ENCODE measurements at places on chromosomes 2 and 18. TPM values are rescaled to one million over a fixed set of nuclear protein-coding genes. Genes with fewer than 3 reads are reported as not detected.

GRCh38 chr18:32026491-32027086 lies 8.0 kb downstream of the RNF125 start:
- DNase-seq: no peak

GRCh38 chr2:27878825-27879224 lies 11.4 kb downstream of the RBKS start:
- no peak for DNase-seq

- DNase-seq: no peak
Measured at GRCh38 chr2:180033993-180034894, 27.1 kb upstream of the CWC22 start.

SH2D6 gene
- polyA plus RNA-seq: 0.10 TPM

- no peak for DNase-seq
Measured at GRCh38 chr2:209878701-209879100, 107.1 kb downstream of the UNC80 start.

DNA sequence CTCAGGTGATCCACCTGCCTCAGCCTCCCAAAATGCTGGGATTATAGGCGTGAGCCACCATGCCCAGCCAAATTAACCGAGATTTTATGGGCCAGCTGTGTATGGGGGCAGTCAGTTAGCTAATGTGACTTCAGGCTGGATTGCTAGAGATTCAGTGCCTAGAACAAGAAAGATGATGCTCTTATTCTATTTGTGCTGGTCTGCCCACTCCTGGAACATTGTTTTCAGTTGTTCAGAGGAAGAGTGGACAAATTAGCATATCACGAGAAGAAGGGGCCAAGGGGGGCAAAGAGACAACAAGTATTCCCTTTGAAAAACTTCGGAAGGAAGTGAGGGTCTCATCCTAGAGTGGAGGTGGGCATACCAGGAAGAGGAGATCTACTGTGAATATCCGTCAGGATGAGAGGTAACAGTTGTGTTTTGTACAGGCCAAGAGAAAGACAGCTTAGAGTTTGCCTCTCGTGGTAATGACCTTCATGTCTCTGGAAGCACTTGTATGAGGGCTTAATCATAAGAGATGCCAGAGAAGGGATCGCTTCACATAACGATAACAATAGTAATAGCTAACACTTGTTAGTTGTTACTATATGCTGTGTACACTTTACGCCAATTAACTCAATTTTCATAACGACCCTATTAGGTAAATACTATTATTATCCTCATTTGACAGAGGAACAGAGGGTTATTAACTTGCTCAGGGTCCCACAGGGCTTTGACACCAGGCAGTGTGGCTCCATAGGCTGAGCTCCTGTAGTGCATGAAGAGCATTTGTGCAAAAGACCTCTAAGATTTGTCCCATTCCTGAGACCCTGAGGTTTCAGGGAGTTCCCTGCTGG lies 138.3 kb downstream of the DDX1 start:
- no peak for DNase-seq

- DNase-seq: no peak
Measured at GRCh38 chr18:55605733-55606338, 17.8 kb upstream of the TCF4 start.

GRCh38 chr18:54284981-54285785 lies 15.9 kb downstream of the POLI start:
- no peak for DNase-seq

VWC2L gene
- not detected for polyA plus RNA-seq

- DNase-seq: no peak
Measured at GRCh38 chr2:152743002-152743401, 24.6 kb downstream of the ARL6IP6 start.

GRCh38 chr2:74756356-74756890 lies 77.5 kb upstream of the HK2 start:
- DNase-seq: no peak

- no peak for DNase-seq
Measured at GRCh38 chr2:133497951-133498565, 70.2 kb downstream of the NCKAP5 start.

NPPC gene
- polyA plus RNA-seq: not detected

DNA sequence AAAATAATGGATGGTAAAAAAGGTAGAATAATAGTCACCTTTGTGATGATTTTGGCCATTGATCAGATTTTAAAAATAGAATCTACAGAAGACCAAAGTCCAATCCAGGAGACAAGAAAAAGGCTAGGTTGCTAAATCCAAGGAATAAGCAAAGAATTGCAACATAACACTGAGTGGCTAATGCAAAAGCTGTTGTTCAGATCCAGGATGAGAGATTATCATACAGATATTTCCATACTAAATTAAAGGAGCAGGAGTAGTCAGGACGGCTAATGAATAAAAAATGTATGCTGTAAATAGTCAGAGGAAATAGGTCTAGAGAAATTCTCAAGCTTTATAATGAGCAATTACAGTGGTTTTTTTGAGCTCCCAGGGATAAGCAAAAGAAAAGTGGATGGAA lies 745.9 kb upstream of the ACVR2A start:
- DNase-seq: no peak

DNA sequence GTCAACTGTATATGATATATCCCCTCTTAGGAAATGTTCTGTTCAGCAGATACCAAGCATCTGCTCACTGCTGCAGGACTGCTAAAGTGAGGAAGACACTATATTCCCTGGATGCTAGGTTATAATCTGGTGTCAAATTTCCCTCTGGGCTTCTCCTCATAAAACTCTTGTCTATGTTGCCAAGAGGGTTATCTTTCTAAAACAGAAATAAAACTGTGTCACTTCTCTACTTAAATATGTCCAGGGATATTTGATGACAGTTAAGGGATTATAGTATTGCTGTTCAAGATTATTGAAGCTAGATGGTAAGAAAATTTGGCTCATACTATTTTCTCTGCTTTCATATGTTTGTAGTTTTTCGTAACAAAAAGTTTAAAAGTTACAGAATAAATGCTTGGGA lies 30.5 kb upstream of the SNRNP27 start:
- no peak for DNase-seq

DPP4 gene
- 1.3 TPM for polyA plus RNA-seq

GRCh38 chr2:206471524-206472062 lies 28.3 kb downstream of the ADAM23 start:
- no peak for DNase-seq

SLC38A11 gene
- polyA plus RNA-seq: not detected

LOXHD1 gene
- not detected for polyA plus RNA-seq

GRCh38 chr2:112026509-112026908 lies 28.6 kb upstream of the TMEM87B start:
- DNase-seq: no peak

PTPRM gene
- polyA plus RNA-seq: 42.3 TPM

HOXD12 gene
- polyA plus RNA-seq: not detected

DNA sequence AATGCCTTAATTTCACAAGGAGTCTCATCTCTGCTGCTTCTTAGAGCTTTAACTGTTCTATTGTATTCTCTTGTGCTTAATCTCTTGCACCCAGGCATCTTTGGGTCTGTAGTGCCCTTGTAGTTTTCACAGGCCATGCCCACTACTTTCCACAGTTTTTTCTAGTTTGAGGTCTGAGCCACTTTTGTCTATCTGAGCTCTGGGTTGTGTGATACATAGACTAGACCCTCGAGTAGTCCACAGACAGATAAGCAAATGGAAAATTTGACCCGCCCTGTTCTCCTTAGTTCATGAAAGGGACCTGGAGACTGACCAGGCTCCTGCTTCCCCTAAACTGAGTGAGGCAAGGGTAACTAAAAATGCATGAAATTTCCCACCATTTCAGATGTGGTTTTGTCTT lies 466.8 kb upstream of the ZEB2 start:
- no peak for DNase-seq

DNA sequence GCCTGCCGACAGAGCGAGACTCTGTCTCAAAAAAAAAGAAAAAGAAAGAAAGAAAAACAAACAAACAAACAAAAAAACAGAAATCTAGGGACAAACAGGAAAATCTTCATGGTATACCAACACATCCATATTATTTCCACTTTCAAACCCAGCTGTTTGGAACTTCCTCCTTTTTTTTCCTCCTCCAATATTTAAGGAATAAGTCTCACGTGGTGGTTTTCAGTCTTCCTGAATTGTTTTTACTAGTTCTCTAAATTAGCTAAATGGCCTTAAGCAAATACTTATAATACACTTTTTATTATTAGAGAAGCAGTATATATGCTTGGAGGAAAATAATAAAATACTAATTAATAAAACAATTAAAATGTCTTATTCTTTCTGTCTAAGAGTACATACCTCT lies 48.7 kb upstream of the GLS start:
- no peak for DNase-seq

DNA sequence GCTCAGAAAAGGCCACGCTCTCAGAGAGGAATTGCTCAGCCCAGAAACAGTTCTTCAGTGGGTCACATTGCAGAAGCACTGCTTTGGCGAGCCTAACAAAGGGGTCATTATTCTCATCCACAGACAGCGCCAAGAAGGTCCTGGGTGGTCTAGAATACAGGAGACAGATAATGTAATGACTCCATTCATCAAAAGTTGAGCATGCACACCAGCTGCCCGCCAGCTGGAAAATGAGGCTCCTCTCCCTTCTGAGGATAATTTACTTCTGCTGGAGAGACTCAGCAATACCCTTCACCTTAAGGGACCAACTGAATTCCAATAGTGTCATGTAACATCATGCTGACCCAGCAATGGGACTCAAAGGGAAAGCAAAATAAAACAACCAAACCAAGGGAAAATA lies 79.9 kb downstream of the TRIB2 start:
- DNase-seq: no peak

GRCh38 chr2:48113767-48114166 lies 207.5 kb upstream of the FBXO11 start:
- DNase-seq: no peak

- no peak for DNase-seq
Measured at GRCh38 chr2:23673830-23674679, 252.9 kb downstream of the ATAD2B start.

KLHL30 gene
- not detected for polyA plus RNA-seq

DNA sequence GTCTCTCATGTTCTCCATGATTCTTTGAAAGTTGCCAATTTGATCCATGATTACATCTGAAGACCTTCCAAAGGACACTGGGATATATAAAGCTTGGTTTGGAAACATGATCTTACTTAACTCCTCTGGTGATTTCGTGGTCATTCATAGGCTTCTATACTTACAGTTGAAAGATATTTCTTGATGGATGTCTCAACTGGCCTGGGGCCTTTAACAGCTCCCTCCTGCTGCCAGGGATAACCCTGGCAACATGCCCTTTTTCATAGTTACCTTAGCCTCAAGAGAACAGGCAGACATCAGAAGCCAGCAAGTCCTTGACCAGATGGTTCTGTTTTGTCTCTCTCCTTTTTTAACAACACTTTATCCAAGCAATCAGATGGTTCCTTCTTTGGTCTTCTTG lies 23.5 kb upstream of the MFF start:
- no peak for DNase-seq

GRCh38 chr18:50099725-50100407 lies 95.1 kb downstream of the MYO5B start:
- no peak for DNase-seq

GRCh38 chr2:54588244-54588899 lies 132.2 kb downstream of the SPTBN1 start:
- no peak for DNase-seq

GRCh38 chr2:176553685-176554100 lies 284.5 kb downstream of the MTX2 start:
- no peak for DNase-seq

GRCh38 chr2:147688242-147688641 lies 156.6 kb upstream of the ACVR2A start:
- DNase-seq: no peak

CNTNAP5 gene
- not detected for polyA plus RNA-seq

DNA sequence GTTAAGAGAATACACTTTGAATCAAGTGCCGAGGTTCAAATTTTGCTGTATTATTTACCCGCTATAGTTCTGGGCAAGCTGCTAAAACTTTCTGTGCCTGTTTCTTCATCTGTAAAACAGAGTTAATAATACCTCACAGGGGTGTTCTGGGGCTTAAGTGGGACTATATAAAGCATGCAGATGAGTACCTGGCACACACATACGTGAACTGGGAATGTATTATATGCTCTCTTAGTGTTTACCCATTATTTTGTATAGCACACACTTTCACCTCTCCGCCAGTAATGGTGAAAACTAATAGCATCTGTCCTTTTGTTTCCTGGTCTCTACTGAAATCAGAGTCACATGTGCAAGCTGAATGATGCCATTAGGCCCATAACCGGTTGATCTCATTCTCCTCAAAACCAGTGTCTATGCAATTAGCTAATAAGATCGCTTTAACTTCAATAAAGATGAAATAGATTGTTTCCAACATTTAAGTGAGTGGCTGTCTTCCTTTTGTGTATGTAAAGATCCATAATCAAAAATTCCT lies 3.8 kb upstream of the CDKL4 start:
- no peak for DNase-seq

KIF3C gene
- 6.5 TPM for polyA plus RNA-seq

DNA sequence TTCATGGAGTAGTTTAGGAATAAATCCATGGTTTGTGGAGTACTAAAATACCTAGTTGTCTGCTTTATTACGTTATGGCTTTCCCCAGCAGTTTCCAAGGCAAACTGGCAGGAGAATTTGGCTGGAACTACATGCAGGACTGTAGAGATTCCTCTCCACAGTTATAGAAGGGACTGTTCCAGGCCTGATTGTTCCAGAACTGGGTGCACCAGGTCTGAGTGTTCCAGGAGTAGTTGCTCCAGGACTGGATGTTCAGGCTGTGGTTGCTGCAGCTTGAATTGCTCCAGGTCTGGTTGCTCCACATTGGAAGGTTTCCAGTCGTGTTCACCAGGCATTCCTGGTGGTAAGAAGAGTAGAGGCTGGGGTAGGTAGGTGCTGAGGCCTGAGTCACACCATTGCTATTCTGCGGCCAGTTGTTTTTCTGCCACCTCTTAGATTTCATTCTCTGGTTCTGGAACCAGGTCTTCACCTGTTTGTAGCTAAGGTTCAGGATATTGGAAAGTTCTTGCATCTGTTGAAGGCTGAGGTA lies 28.1 kb downstream of the SGPP2 start:
- no peak for DNase-seq

GDF7 gene
- not detected for polyA plus RNA-seq

GRCh38 chr2:25332571-25332970 lies 9.2 kb downstream of the DNMT3A start:
- no peak for DNase-seq

GRCh38 chr18:13746633-13747032 lies 20.2 kb downstream of the RNMT start:
- DNase-seq: no peak

TGFA gene
- polyA plus RNA-seq: 71.8 TPM

GRCh38 chr2:124975224-124975623 lies 950.1 kb downstream of the CNTNAP5 start:
- DNase-seq: no peak

GRCh38 chr18:74316257-74317170 lies 875 bp downstream of the C18orf63 start:
- no peak for DNase-seq

- peak; percentile 84 for DNase-seq
Measured at GRCh38 chr18:22466608-22467395, 49.1 kb upstream of the CTAGE1 start.

DNA sequence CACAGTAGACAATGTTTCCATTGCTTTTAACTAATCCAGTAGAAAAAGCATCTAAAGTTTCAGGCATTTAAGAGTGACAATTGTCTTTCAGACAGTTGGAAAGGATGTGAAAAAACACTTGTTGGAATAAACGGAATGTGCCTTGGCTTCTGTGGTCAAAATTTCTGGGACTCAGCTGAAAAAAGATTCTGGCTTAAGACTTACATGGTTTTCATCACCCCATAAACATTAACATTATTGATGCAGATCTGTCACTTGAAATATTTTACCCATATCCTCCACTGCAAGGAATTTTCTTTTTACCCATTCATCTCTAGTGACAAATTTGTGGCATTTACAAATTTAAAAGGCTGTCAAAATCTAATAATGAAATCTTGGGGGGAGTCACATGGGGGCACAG lies 166.0 kb downstream of the SRBD1 start:
- no peak for DNase-seq

- no peak for DNase-seq
Measured at GRCh38 chr2:44918095-44918775, 23.3 kb upstream of the SIX3 start.

Measured in keratinocyte (primary cell).